ENCODE measurements at places on chromosomes 2 and 18.

GRCh38 chr2:201795607-201796477 lies 10.5 kb upstream of the CDK15 start:
- DNase-seq: peak; percentile 15

- DNase-seq: no peak
Measured at GRCh38 chr2:205734436-205735037, 52.2 kb downstream of the NRP2 start.

DNA sequence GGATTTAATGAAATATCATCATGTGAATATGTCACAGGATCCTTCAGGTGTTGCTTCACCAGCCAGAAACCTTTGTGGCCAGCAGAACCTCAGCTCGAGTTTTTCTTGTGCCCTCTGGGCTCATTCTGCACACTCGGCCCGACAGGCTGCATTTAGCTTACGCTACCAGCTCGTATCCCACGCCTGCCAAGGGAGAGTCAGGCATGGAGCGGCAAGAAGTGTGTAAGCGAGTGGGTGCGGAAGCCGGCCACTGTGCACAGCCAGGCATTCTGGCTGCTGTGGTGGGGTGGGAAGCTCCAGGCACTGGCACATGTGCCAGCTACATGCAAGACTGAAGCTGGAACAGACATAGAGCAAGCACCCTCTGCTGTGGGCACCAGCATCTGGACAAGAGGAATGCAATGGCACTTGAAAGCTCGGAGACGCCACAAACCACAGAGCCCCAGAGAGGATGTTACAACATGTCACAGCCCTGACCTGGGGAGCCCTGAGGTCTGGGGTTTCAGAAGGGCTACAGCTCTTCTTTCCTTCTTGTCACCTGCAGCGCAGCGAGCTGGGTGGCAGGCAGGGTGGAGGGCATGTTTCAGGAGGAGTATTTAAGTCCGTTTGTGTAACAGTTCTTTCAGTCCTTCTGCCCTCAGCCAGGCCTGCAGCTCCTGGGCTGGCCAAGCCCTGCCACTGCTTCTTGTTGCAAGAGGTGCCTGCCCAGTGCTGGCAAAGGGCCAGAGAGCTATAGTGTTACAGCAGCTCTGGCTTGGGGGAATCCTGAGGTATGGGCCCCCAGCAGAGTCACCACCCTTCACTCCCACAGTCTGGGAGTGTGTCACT lies 257.3 kb upstream of the HNMT start:
- no peak for DNase-seq

GRCh38 chr18:50775207-50775606 lies 44.6 kb downstream of the MRO start:
- DNase-seq: no peak

- DNase-seq: peak; percentile 11
Measured at GRCh38 chr2:56177420-56178220, 6.2 kb upstream of the CCDC85A start.

GRCh38 chr2:54561010-54561409 lies 104.9 kb downstream of the SPTBN1 start:
- no peak for DNase-seq

DNA sequence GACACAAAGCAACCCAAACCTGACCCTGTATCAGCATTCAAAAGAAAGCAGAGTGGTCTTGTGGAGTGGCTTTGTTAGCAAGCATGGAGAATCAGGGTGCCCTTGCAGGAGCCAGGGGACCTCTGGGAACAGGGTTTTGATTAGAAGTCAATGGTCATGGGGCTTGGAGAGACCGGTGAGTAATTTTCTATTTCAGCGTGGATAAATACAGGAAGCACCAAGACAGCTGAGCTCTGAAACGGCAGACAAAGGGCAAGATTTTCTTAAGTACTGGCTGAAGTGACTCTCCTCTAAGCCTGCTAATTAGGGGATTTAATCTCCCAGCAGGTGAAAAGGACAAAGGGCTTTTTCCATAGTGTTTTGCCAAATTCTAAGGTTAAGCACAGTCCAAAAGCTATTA lies 78.0 kb upstream of the GAREM1 start:
- DNase-seq: no peak

- DNase-seq: no peak
Measured at GRCh38 chr2:15749460-15750432, 158.1 kb downstream of the DDX1 start.

- no peak for DNase-seq
Measured at GRCh38 chr18:75125382-75126331, 83.3 kb downstream of the PTGR3 start.
